ENCODE measurements at places on chromosomes 6 and 20.

DNA sequence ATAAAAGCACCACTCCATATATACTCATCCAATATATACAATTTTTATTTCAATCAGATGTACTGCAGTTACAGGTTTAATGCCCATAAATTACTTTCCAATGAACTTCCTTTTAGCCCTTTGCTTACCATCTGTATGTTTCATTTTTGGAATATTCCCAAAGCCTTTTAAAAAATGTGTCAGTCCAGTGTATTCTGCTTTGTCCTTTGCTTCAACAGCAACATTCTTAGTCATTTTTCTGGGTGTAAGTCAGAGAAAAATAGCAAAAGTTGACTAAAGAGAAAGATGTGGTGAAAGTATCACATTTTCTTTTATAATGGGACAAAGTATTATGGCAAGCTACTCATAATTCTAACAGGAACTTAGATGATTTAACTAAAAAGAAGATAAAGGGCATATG, 15.2 kb downstream of the DSE start:
- no peak for DNase-seq

DNA sequence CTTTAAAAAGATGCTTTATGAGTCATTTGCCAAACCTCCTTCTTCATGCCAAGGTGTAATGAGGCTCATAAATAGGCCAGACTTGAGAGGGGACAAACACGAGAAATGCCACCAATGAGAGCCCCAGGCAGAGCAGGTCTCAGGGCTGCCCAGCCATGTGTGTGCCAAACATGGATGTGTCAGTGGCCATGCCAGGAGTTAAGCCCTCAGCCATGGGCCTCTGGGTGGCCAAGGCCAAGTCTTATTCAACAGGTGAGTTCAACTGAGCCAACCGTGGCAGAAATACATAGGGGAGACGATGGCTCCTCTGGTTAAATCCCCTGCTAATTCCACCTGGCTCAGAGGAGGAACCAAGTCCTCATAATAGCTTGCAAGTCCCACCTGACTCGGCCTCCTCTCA, 358.8 kb downstream of the PREX1 start:
- no peak for DNase-seq

DNA sequence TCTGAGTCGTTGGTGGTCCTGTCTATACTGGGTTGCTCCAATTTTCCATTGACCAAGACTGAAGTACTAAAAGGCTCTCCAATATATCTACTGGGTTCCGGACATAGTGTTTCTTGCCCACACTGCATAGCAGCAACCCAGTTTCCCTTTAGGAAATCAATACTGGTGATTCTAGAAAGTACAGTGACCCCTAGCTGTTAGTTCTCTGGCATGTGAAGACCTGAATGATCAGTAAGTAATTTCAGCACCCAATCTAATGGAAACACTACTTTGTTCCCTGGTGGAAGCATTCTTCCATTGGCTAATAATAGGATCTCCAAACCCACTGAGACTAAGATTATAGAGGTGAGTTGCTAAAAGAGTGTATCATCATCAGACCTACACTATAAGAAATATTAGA, 40.8 kb upstream of the STMND1 start:
- DNase-seq, result no peak

DNA sequence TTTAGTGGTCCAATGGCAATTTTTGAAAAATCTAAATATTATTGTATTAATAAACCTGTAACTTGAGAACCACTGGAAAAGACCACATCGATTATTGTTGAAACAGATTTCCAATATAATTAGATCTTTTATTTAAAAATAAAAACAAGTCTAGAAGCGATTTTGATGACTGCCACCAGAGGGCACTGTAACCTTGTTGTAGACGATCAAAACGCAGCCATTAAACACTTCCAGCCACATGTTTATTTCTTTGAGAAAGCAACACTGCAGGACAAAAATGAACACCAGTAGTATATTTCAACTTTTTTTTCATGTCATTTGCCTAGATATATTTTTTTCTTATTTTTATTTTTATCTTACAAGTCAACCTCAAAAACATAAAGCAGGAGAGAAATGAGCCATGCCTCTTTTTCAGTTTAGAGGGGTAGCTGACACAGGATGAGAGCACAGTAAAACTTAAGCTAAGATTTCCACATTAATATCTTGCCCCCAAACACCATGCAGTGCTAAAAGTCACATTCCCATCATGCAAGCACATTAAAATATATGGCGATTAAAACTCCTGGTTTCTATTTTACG, 115.4 kb downstream of the OPRM1 start:
- DNase-seq, result no peak

- no peak for DNase-seq
These were observed 25.9 kb upstream of the PRELID3B start for GRCh38 chr20:59068534-59068933.

DNA sequence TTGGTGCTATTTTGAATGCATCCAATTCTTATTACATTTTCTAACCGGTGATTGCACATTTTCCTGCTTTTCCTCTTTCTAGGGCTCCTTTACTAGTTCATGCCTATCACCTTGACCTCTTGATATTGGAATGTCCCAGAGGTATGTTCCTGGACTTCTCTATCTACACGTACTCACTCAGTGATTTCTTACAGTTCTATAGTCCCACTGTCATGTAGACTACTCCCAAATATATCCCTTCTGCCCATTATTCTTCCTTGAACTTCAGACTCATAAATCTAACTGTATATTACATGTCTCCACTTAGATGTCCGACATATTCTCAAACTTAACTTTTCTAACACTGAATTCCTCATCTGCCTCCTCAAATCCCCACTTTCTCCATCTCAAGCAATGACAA, 7.2 kb upstream of the AHI1 start:
- DNase-seq, result no peak

DNA sequence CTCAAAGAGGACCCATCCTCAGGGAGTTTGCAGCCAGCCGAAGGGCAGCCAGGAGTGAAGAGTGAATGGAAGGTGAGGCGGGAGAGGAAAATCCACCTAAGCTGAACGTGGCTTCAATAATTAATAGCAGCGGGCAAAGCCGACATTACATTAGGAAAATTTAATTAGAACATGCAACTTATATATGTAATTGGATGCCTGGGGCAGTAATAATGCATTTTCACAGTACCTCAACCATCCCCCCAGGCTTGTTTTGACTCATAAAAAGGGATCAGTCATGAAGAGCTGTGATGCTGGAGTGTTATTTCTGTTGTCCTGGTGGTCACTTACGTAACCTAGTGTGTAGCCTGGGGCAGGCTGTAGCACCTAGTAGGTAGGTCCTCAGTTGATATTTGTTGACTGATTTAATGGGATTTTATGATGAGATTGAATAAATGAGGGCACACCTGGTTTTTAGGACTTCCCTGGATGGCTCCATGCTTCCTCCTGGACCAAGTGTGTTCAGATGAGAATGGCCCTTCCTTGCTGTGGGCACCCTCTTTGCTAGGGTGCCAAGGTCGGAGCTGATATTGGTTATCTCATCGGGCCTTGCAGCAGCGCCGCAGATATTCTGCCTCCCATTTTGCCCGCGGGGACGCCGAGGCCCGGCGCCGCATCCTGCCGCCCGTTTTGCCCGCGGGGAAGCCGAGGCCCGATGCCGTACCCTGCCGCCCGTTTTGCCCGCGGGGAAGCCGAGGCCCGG, 128.8 kb downstream of the CDH26 start:
- DNase-seq, result no peak

DNA sequence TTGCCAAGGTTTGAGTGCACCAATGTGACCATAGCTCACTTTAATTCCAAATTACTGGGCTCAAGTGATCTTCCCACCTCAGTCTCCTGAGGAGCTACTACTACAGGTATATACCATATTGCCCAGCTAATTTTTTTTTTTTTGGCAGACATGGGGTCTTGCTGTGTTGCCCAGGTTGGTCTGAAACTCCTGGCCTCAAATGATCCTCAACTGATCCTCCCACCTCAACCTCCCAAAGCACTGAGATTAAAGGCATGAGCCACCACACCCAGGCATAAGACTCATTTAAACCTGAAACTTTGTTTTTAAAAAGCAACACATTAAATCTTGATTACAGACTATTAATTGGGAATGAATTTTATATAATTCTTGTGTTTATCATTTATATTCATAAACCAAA, 67.7 kb downstream of the ARHGAP18 start:
- DNase-seq, result no peak

DNA sequence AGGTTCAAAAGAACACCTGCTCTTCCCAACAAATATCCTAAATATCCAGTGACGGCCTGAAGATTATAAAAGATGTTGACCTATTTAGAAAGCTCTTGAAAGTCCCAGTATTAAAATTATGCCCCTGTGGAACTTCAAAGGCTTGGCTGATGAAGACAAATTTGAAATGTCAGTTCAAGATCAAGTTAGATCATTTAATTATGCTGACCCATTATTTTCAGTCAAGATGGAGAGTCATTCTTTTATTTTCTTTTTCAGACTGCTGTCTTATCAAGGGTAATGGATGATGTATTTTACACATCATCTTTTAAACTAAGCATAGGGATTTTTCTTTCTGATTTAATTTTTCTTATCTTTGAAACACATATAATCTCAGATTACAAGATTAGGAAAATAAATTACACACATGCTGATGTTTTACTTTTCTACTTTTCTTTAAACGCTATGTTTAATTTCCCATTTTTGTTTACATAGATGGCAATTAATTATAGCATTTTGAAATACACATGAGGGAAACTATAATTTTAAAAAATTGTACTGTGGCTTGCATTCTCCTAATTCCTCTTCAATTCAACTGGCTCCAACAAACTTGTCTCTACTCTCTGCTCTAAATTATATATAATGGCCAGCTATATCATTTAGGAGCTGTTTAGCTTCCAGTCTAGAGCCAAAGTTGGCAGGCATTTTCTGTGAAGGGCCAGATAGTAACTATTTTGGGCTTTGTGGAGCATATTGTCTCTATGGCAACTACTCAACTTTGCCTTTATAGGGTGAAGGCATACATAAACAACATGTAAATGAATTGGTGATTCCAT, 123.7 kb downstream of the RCAN2 start:
- DNase-seq, result peak; percentile 45

GRCh38 chr20:20207291-20207690, 155.0 kb downstream of the CFAP61 start:
- DNase-seq, result no peak

- DNase-seq, result no peak
These were observed 71.7 kb downstream of the ATP9A start for GRCh38 chr20:51696304-51697071.

- DNase-seq, result no peak
These were observed 311.2 kb upstream of the OPRM1 start for GRCh38 chr6:153727885-153728284.

DNA sequence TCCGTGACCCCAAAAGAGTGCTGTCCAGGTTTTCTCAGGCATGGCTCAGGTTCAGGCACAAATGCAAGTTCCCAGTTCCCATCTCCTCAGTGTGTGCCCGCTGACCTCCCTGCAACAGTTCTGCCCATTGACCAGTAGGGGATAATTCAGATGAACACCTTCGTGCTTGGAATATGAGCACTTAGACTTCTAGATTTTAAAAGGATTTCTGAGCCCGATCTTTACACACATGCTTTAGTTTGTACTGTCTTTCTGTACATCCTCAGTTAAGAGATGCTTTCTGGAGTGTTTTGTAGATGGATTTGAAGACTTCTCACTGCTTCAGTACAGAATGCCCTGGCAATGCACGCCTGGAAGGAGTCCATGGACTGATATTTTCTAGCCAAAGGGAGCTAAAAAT, 239.6 kb upstream of the PLCB4 start:
- DNase-seq, result no peak

DNA sequence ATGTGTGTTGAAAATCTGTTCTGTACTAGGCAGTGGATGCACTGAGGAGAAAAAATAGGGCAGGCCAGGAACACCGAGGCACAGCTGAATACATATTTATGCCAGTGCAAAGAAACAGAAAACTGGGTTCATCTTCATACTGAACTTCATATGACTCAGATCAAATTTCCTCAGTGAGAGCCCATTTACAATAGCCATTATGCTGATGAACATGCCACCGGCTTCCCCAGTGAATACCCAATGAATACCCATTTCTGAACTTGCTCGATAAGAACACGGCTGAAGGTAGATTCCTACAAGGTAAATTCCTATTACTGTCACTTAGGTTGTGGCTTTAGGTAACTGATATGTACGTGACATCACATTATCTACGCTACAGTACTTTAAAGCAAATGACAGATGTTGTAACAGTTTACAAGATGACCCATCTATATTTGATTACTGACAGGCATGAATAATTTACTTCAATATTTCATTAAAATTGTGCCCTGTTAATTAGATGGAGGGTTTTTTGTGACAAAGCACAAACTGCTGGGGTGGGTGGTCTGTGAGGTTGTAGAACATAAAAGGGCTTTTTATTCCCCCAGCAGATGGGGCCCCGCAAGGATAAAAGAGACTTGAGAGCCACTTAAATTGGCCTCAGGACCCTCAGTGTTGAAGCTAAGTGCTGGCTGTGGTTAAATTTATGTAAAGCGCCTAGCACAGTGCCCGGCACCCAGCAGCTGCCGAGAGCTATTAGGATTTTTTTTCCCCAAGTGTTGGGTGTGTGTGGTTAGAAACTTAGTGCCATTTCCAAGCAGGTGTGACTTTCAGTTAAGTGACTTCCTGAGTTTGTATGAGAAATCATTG, 264.5 kb downstream of the CD83 start:
- no peak for DNase-seq

DNA sequence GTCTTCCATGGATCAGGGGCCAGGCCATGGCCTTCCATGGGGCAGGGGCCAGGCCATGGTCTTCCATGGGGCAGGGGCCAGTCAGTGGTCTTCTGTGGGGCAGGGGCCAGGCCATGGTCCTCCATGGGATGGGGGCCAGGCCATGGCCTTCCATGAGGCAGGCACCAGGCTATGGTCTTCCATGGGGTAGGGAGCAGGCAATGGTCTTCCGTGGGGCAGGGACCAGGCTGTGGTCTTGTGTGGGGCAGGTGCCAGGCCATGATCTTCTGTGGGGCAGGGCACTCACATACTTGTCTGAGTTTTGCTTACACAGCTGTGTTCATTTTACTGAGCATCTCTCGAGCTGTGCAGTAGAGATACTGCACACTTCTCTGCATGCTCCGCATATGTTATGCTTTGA, 57.3 kb upstream of the THBS2 start:
- no peak for DNase-seq

DNA sequence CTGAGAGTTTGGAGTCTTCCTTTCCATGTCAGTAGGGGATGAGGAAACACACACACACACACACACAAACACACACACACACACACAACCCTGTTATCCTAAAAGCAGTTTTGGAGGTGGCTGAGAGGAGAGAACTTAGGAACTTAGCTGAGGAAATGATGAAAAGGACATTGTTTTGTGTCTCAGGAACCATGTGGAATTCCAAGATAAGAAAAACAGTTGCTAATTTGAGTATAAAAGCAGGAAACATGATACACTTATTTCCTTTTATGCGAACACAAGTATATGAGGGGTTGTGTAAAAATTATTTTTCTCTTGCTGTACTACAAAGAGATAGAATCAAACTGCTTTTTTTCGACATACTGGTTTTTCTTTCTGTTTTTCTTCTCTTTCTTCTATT, at the start of gene MYCT1:
Gene MYCT1, plus strand, starts transcription at position 264 of the 400 bp plus-strand sequence. Its CDS starts 6 bp downstream, at position 270.
- no peak for DNase-seq

DNA sequence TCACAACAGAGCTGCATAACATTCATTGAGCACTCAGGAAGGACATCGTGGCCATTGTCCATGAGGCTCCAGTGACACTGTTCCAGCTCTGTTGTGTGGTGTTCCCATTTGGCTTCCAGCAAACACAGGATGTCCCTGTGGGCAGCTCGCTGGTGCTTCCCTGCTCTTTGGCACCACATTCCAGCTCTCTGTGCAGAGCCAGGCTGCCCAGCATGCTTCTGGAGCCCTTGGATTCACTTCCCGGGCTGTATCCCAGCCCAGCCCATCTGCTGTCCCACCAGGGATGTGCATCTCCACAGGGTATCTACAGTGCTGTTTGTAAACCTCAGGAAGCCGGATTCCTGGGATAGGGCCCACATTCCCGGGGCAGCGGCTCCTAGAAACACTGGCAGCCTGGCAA, 57.2 kb downstream of the CTCFL start:
- no peak for DNase-seq
